ENCODE measurements at places on chromosomes 5 and 9. TPM values are rescaled to one million over a fixed set of nuclear protein-coding genes. Genes with fewer than 3 reads are reported as not detected.

DNA sequence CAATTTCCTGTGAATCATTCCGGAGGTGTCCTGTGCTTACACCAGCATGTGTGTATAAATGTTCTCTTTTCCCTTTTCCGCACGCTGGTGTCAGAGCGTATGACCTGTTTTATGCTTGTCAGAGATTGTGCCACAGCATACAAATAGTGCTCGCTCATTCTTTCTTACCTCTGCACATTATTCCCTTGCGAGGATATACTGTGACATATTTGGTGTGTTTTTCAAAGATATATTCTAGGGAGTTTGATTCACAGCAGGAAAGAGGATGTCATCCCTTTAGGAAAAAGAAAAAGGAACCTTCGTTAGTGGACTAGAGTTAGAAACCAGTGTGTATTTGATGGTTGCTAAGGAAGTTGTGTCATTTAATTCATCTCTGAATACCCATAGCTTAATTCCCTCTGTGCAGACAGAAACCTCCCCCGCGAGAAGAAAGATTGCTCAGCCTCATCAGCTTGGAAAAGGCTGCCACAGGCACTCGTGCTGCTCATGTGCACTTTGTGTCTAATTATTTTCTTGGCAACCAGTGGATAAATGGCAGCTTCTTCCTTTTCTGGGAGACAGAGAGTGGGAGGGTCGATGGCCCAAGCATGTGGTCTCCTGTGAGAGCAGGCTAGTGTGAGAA, 14.7 kb upstream of the CCIN start:
- peak overlapping the region; percentile 57 for H3K27ac ChIP-seq
- H3K36me3 ChIP-seq, result no peaks in the 10 kb centered on the region
- peak; percentile 82 for DNase-seq
- peaks cover 32% of the 10 kb centered on the region for H3K4me1 ChIP-seq
- H3K27me3 ChIP-seq, result no peaks in the 10 kb centered on the region
- no peak overlapping the region for H3K4me3 ChIP-seq

DNA sequence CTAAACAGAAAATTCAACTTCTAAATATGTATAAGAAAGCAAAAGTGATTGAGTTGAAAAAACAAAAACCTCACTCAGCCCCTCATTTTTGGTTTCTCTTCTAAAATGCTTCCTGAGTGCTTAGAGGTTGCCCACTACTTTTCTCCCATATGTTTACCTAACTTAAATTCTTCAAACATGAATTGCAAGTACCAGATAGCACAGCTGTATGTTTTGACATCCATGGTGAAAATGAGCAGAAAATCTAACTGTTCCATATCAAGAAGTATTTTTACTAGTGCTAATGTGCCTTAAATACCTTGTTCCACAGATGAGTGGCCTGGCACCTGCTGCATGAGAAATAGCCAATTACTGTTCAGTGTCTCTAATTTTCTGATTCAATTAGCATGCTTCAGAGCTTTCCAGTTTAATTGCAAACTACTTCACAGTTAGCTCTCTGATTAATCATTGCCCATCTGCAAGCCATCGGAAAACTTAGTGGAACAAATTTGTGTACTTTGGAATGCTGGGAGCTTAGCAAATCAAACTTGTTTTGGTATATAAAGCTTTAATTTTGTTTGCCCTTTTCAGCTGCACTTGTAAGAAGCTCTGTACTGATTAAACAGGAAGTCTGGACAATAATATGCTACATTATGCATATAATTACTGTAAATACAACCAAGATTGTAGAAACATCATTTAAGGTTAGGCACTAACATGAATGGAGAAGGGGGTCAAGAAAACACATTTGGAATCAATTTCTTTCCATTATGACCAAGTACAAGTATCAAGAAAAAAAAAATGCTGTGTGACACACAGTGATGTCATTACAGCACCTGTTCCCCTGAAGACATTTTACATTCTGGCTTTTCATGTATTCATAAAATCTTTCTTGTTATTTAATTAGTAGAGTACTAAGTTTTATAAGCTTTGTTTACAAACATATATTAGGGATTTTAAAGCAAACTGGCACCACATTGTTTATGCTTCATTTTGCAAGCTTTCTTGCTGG, 65.6 kb downstream of the POU5F2 start:
- H3K4me3 ChIP-seq, result no peak overlapping the region
- H3K4me1 ChIP-seq, result peaks cover 4% of the 10 kb centered on the region
- no peak for DNase-seq
- H3K27ac ChIP-seq, result no peak overlapping the region
- H3K27me3 ChIP-seq, result no peaks in the 10 kb centered on the region

- peak overlapping the region; percentile 27 for H3K27ac ChIP-seq
- peak overlapping the region; percentile 94 for H3K4me3 ChIP-seq
- H3K4me1 ChIP-seq, result peaks cover 11% of the 10 kb centered on the region
- peak; percentile 56 for DNase-seq
- no peaks in the 10 kb centered on the region for H3K27me3 ChIP-seq
- H3K36me3 ChIP-seq, result peaks cover 3% of the 10 kb centered on the region
Measured at GRCh38 chr9:15423231-15423985, 732 bp downstream of the SNAPC3 start.

DNA sequence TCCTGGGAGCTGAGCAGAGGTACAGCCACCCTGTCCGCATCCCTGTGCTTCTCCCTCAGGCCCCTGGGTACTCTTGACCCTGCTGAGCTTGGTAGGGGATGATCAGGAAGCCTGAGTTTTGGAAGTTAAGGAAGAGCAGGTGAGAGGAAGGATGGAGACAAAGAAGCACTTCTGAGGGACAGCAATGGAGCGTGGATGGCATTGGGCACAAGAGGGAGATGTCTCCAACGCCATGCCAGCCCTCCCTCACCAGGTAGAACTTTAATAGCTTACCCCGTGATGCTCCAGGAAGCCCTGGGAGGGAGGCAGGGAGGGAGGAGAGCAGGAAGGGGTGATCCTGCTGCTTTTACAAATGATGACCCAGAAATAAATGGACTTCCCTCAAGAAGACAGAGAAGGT, 29.9 kb upstream of the SMU1 start:
- H3K27me3 ChIP-seq, result no peaks in the 10 kb centered on the region
- DNase-seq, result no peak
- H3K27ac ChIP-seq, result peak overlapping the region; percentile 87

DNA sequence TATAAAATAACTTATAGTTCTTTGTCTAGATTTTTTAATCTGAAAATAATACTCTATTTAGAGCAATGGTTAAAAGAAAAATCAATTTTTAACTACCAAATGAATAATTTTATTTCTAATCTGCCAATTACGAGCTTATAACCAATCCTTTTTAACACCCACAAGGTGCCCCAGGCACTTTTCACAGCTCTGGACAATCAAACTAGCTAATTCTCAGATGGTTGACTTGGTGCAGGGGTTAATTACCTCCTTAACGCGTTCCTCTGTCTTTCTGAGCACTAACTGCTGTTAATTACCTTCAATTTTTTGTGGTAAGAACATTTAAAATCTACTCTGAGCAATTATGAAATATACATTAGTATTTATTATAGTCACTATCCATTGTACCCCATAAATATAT, 109.6 kb upstream of the PJA2 start:
- no peaks in the 10 kb centered on the region for H3K36me3 ChIP-seq
- H3K27ac ChIP-seq, result no peak overlapping the region
- H3K4me1 ChIP-seq, result no peaks in the 10 kb centered on the region
- no peak overlapping the region for H3K4me3 ChIP-seq

GRCh38 chr5:138979684-138980280, 104.6 kb upstream of the LRRTM2 start:
- peaks cover 3% of the 10 kb centered on the region for H3K4me1 ChIP-seq
- H3K4me3 ChIP-seq, result no peak overlapping the region
- no peak overlapping the region for H3K27ac ChIP-seq
- no peak for DNase-seq

GRCh38 chr5:171067540-171068130, 205.8 kb downstream of the RANBP17 start:
- H3K36me3 ChIP-seq, result no peaks in the 10 kb centered on the region
- no peaks in the 10 kb centered on the region for H3K4me1 ChIP-seq
- no peak overlapping the region for H3K27ac ChIP-seq
- H3K27me3 ChIP-seq, result no peaks in the 10 kb centered on the region

DNA sequence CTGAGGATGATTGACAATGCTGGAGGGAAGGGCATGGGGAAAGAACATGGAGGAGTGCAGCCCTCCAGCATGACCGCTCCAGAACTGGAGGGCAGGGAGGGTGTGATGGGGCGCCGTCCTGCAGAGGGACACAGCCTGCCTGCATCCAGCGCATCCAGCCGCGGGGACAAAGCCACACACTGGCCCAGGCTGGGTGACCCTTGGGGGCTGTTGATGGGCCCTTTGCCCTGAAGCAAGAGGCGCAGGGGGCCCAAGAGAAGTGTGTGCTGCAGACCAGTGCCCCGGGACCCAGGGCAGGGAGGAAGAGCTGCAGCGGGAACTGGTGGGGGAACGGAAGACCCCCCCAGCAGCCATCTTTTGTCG, 169.8 kb upstream of the PPP1R26 start:
- H3K27ac ChIP-seq, result no peak overlapping the region
- no peak overlapping the region for H3K4me3 ChIP-seq
- no peaks in the 10 kb centered on the region for H3K36me3 ChIP-seq

DNA sequence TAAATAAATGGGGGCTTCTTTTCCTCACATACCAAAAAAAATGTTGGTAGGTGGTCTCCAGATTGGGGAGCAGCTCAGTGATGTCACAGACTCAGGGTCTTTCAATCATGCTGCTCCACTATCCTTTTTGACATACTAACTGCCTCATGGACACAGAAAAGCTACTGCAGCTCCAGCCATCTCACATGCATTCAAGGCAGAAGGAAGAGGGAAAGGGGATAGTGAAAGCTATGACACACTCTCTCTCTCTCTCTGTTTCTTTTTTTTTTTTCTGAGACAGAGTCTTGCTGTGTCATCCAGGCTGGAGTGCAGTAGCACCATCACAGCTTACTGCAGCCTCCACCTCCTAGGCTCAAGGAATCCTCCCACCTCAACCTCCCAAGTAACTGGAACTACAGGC, 7.9 kb upstream of the ADGRD2 start:
- H3K4me3 ChIP-seq, result no peak overlapping the region
- H3K27me3 ChIP-seq, result peaks cover 2% of the 10 kb centered on the region
- DNase-seq, result no peak
- no peaks in the 10 kb centered on the region for H3K36me3 ChIP-seq

DNA sequence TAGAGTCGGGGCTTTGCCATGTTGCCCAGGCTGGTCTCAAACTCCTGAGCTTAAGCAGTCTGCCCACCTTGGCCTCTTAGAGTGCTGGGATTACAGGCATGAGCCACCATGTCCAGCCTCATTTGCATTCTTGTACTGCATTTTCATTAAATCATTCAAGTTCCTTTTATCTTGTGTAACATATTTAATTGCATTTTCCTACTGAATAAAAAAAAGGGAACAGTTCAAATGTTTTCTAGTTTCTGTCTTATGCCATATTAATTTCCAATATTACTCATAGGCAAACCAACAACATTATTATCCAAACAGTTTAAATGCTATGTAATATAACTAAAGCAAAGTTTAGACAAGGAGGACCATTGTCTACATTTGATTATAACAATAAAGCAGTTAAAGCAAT, 6.1 kb downstream of the SLC31A1 start:
- no peak for DNase-seq
- H3K27ac ChIP-seq, result no peak overlapping the region
- no peak overlapping the region for H3K4me3 ChIP-seq
- no peaks in the 10 kb centered on the region for H3K36me3 ChIP-seq
- peaks cover 5% of the 10 kb centered on the region for H3K4me1 ChIP-seq

DNA sequence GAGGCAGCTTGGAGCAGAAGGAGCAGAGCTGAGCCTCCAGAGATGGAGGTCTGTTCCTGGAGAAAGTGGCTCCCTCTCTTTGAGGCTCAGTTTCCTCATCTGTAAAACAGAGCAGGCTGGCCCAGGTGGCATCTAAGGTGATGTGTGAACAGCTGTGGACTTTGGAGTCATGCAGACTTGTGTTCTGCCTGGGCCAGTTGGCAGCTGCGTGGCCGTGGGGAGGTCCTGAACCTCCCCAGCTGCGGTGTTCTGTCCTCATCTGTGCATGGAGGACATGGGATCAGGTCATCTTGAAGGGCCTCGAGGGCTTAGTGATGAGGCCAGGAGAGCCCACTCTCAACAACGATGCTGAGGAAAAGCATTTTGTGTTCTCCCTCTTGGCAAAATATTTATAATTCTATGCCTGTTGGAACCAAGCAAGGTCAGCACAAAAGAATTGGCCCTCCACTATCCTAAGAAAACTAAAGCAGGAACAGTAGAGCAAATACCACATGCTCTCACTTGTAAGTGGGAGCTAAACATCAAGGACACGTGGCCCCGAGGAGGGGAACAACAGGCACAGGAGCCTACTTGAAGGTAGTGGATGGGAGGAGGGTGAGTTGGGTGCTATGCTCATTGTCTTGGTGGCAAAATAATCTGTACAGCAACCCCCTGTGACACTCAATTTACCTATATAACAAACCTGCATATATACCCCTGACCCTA, 63.2 kb upstream of the COL15A1 start:
- no peak overlapping the region for H3K4me3 ChIP-seq
- H3K4me1 ChIP-seq, result no peaks in the 10 kb centered on the region
- H3K27ac ChIP-seq, result no peak overlapping the region
- H3K36me3 ChIP-seq, result no peaks in the 10 kb centered on the region
- no peak for DNase-seq
- H3K27me3 ChIP-seq, result peaks cover 9% of the 10 kb centered on the region

- no peaks in the 10 kb centered on the region for H3K4me1 ChIP-seq
- H3K27ac ChIP-seq, result no peak overlapping the region
- no peak for DNase-seq
Measured at GRCh38 chr5:79846198-79846521, 144.9 kb downstream of the MTX3 start.

- no peaks in the 10 kb centered on the region for H3K4me1 ChIP-seq
- H3K4me3 ChIP-seq, result no peak overlapping the region
- no peak overlapping the region for H3K27ac ChIP-seq
- no peaks in the 10 kb centered on the region for H3K27me3 ChIP-seq
Measured at GRCh38 chr5:96520345-96520744, 87.3 kb upstream of the PCSK1 start.

DNA sequence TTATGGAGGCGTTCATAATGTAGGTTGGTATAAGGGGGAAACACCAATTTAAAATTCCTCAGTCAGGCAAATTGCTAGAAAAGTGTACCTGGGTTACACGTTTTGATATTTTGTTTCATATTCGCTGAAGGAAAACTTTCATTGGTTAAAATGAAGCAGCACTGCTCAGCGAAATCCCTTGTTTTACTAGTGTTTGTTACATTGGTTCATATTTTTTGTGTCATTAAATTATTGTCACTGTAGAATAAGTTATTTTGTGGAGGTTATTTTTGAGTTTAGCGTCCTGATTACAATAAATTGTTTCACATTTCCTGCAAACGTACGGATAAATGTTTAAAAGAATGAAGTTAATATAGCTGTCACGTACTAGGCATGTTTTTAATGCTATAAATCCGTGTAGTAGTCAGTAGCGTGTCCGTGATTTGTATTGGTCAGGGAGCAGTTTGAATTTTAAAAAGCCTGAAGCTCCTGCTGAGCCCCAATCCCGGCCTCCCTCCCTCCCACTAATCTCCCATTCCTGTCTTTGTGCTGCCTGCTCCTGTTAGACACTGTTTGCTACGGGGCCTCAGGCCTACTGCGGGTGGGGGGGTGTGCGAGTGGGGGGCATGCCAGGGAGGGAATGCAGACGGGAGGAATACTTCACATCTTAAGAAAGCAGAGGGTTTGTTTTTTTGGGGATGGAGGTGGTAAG, 2.0 kb downstream of the NIPBL start:
- peaks cover 29% of the 10 kb centered on the region for H3K4me1 ChIP-seq
- peak overlapping the region; percentile 94 for H3K27ac ChIP-seq
- DNase-seq, result peak; percentile 54
- H3K27me3 ChIP-seq, result no peaks in the 10 kb centered on the region
- H3K4me3 ChIP-seq, result peak overlapping the region; percentile 99

ZFP62 gene
- total RNA-seq, result 14.6 TPM

CEL gene
- total RNA-seq, result 1.9 TPM

FBP2 gene
- not detected for total RNA-seq

COL15A1 gene
- total RNA-seq, result not detected

SEC61B gene
- total RNA-seq, result 241 TPM

BTNL9 gene
- 0.13 TPM for total RNA-seq

PELO gene
- total RNA-seq, result 13.2 TPM

All from endothelial cell of umbilical vein (primary cell).